ENCODE measurements at places on chromosomes 5 and 9. TPM values are rescaled to one million over a fixed set of nuclear protein-coding genes. Genes with fewer than 3 reads are reported as not detected.

The SPAG8 gene
- total RNA-seq, result 1.0 TPM

The RASGRF2 gene
- total RNA-seq, result 0.48 TPM

The AGXT2 gene
- total RNA-seq, result not detected

The PDE6A gene
- total RNA-seq, result 0.50 TPM

The HTR1A gene
- total RNA-seq, result not detected

The PTPDC1 gene
- total RNA-seq, result 6.5 TPM

The PFN3 gene
- not detected for total RNA-seq

DNA sequence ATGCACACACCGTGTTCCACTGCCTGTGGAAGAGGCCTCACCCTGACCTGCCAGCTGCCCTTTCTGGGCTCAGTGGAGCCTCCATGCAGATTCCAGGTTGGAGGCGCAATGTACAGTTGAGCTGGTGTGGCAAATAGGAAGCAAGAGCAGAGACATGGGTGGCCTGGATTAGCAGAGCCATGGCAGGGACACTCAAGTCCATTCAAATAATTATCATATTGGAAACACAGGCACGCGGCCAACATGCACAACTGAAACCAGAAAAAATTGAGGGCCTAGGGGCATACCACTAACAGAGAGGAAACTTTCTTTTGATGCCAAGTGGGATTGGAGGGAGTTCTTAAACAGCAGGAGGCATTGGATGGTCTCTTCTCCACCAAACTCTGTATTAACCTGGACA lies 35.8 kb downstream of the OTULINL start:
- no peak overlapping the region for H3K27ac ChIP-seq
- no peaks in the 10 kb centered on the region for H3K4me1 ChIP-seq
- H3K27me3 ChIP-seq, result no peaks in the 10 kb centered on the region
- no peak for DNase-seq
- no peak overlapping the region for H3K4me3 ChIP-seq

DNA sequence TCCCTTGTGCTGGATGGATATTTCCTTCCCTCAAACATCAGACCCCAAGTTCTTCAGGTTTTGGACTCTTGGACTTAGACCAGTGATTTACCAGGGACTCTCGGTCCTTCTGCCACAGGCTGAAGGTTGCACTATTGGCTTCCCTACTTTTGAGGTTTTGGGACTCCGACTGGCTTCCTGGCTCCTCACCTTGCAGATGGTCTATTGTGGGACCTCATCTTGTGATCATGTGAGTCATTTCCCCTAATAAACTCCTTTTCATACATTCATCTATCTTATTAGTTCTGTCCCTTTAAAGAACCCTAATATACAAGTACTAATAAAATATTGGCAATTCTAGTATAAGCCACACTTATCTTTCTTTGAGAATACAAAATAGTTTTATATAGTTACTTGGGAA lies 1078.9 kb downstream of the CDH12 start:
- no peak overlapping the region for H3K27ac ChIP-seq
- H3K27me3 ChIP-seq, result no peaks in the 10 kb centered on the region
- no peak for DNase-seq
- H3K4me3 ChIP-seq, result no peak overlapping the region
- H3K36me3 ChIP-seq, result no peaks in the 10 kb centered on the region

- H3K27me3 ChIP-seq, result peaks cover 26% of the 10 kb centered on the region
- H3K4me3 ChIP-seq, result no peak overlapping the region
- H3K27ac ChIP-seq, result no peak overlapping the region
- no peaks in the 10 kb centered on the region for H3K36me3 ChIP-seq
- no peaks in the 10 kb centered on the region for H3K4me1 ChIP-seq
- DNase-seq, result no peak
Measured at GRCh38 chr5:157232706-157233105, 33.2 kb upstream of the CYFIP2 start.

DNA sequence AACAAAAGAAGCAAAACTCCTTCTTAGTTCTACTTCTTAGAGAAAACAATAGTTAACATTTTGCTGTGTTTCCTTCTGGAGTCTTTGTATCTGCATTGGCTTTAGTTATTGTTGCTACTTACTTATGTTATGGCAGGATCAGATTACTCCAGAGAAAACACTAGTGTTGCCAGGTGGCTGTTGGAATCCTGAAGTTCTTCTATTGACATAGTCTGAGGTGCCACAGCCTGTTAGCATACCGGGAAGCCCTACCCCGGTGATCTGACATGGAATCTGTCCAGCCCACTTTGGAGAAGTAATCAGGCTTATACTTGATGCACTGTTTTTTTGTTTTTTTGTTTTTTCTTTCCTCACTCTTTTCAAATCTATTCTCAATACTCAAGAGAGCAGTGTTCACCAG lies 68.5 kb upstream of the CEP78 start:
- no peaks in the 10 kb centered on the region for H3K36me3 ChIP-seq
- peak; percentile 81 for DNase-seq
- H3K4me3 ChIP-seq, result no peak overlapping the region
- no peaks in the 10 kb centered on the region for H3K27me3 ChIP-seq

DNA sequence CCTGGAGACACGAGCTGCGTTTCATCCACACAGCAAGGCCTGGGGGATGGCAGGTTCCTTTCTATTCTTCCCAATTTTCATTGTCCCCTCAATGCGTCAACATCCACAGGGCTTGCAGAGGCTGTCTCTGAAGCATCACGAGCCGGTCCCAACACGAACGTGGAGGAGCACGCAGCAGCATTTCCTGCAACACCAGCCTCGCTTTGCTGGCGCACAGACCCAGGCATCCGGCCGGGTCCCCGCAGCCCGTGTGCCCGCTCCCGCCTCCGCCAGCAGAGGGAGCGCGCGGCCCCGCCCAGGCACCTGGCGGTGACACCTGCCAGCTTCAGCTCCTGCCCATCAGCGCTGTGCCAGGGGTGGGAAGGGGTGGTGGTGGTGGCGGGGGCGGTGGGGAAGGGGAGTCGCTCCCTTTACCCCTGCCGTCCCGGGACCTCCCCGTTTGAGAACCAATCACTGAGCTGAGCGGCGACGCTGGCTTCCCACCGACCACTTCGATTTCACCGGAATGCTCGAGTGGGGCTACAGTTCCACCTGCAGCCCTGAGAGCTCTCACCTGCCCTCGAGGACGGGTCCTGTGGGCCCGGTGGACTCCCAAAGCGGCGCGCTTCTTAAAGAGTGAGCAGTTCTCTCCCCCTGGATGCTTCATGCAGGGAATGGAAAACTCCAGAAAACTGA lies 464.5 kb downstream of the ICE1 start:
- peaks cover 11% of the 10 kb centered on the region for H3K27me3 ChIP-seq
- H3K36me3 ChIP-seq, result no peaks in the 10 kb centered on the region
- no peaks in the 10 kb centered on the region for H3K4me1 ChIP-seq
- H3K4me3 ChIP-seq, result no peak overlapping the region
- DNase-seq, result no peak

DNA sequence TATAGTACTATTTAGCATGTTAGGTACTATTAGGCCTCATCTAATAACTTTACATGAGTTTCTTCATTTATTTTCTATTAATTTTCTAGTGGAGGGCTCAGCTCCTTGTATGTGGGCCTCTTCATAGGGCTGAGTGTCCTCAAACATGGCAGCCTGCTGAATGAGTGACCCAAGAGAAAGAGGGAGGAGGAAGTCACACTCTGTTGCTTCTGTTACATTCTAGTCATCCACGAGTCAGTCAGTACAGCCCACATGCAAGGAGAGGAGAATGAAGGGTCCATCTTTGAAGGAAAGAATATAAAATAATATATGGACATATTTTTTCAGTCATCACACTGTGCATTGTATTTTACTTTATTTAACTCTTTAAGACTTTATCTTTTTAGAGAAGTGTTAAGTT lies 66.6 kb upstream of the NR3C1 start:
- H3K36me3 ChIP-seq, result no peaks in the 10 kb centered on the region
- no peak for DNase-seq
- no peaks in the 10 kb centered on the region for H3K4me1 ChIP-seq
- no peak overlapping the region for H3K27ac ChIP-seq

DNA sequence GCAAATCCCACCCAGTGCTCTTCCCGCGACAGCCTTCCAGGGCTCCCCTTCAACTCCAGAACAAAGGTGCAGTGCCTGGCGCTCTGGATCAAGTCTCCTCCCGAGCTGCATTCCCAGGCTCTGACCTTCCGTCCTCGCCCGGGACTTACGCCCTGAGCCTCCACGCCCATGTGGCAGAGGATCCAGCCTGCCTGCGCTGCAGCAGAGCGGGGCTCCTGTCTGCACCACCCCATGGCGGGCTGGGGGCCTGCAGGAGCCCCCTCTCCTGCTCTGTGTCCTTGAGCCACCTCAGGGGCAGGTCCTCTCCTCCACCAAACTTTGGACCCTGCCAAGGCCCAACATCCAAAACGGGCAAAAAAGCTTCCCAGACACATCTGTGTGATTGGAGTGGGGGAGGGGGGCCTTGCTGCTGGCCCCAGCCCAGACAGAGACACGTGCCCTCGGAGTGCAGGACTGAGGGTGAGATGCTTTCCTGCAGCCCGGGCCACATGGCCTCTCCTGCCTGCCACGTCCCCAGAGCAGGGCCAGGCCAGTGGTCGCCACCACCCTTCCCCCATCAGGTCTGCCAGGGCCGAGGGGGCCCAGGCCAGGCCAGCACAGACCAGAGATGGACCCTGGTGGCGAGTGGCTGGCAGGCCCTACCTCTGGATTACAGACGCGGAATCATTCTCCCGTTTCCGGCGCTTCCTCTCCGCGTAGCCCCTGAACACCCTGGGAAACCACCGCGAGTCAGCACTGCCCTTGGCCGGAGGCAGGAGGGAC lies 4.4 kb downstream of the NSMF start:
- no peaks in the 10 kb centered on the region for H3K27me3 ChIP-seq
- H3K4me3 ChIP-seq, result no peak overlapping the region
- 0 out of 2 replicates have a peak, but pooled peaks cover 4% of the 10 kb centered on the region for H3K4me1 ChIP-seq
- no peak overlapping the region for H3K27ac ChIP-seq
- no peak for DNase-seq
- peaks cover 3% of the 10 kb centered on the region for H3K36me3 ChIP-seq

DNA sequence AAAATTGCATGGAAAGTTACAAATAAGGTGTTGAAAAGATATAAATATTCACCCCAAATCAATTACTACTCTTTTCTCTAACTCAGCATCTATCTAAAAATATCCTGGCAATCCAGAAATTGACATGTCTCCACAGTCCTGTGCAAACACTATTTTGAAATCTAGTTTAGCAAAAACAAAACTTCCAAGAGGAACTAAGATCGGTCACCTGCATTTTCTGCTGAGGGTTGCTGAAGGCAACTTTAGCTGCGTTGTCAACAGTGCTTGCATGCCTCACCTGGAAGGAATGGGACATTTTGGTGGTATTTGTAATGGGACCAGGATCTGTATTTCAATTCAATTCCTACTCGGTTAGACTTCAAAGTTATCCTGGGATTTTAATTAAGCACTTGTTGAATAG lies 398.3 kb downstream of the NTRK2 start:
- no peaks in the 10 kb centered on the region for H3K27me3 ChIP-seq
- H3K27ac ChIP-seq, result no peak overlapping the region
- no peaks in the 10 kb centered on the region for H3K36me3 ChIP-seq
- no peak overlapping the region for H3K4me3 ChIP-seq

- H3K36me3 ChIP-seq, result no peaks in the 10 kb centered on the region
- H3K4me3 ChIP-seq, result no peak overlapping the region
- H3K27ac ChIP-seq, result no peak overlapping the region
- no peaks in the 10 kb centered on the region for H3K4me1 ChIP-seq
Measured at GRCh38 chr9:122754825-122755224, 12.7 kb downstream of the OR1L6 start.

- H3K36me3 ChIP-seq, result no peaks in the 10 kb centered on the region
- H3K27me3 ChIP-seq, result no peaks in the 10 kb centered on the region
- no peak for DNase-seq
- H3K4me1 ChIP-seq, result peaks cover 6% of the 10 kb centered on the region
Measured at GRCh38 chr5:88875341-88876234, 7.4 kb downstream of the MEF2C start.

DNA sequence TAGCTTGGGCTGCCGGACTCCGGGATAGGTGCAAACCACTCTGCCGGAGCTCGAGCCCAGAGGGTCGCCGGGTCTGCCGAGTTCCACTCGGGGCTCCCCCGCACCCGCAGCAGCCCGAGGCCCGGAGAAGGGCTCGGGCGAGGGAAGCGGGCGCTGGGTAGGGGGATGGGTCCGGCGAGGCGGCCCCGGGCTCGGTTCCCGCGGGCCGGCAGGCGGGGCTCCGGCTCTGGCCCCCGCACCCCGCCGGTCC lies 507 bp downstream of the RICTOR start:
- peak overlapping the region; percentile 96 for H3K27ac ChIP-seq
- H3K36me3 ChIP-seq, result peaks cover 20% of the 10 kb centered on the region
- no peaks in the 10 kb centered on the region for H3K27me3 ChIP-seq
- no peak for DNase-seq

DNA sequence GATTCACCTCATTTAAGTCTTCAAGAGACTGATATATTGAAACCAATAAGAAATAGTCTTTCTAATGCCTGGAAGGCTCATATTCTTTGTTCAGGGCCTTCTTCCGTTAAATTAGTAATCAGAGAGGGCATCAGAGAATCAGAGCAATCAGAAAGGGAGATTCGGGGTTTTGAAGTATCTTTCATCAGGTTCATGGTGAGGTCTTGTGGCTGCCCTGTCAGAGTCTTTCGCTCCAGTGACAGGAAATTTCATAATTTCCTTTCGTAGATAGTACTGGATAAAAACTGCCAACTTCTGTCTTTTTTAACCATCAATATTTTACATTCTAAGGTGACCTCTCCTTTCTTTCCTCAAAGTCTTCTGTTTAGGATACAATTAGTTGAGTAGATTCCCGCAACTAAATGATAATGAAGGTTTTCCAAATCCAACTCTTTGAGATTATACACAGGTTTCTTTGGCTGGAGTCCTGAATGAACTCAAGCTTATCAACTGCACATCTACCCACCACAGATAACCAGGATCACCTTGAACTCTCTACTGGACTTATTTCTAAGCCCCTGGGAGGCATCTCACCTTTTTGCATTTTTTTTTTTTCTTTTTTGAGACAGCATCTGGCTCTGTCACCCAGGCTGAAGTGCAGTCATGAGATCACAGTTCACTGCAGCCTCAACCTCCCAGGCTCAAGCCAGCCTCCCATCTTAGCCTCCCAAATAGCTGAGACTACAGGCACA lies 5.5 kb downstream of the IL31RA start:
- H3K27ac ChIP-seq, result no peak overlapping the region
- peaks cover 2% of the 10 kb centered on the region for H3K4me1 ChIP-seq
- H3K4me3 ChIP-seq, result no peak overlapping the region
- H3K27me3 ChIP-seq, result no peaks in the 10 kb centered on the region

DNA sequence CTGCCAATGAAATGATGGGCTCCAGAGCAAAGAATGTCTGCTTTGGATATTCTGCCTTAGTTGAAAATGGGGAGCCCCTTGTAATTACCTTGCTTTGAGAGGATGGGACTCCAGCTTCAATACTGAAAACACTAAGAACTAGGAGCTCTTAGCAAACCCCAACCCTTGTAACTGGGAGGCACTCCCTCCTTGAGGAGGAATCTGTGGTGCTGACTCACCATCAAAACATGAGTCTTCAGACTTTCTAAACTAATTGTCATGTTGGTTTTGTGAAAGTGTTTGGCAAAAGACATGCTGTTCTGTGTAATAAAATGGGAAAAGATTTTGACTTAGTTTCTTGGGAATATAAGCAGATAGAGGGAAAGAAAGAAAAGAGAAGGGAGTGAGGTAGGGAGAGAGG lies 91.9 kb upstream of the PTPRD start:
- no peaks in the 10 kb centered on the region for H3K4me1 ChIP-seq
- H3K36me3 ChIP-seq, result no peaks in the 10 kb centered on the region
- DNase-seq, result no peak
- no peaks in the 10 kb centered on the region for H3K27me3 ChIP-seq
- no peak overlapping the region for H3K27ac ChIP-seq

Data from PC-9 (cell line).